ENCODE measurements at places on chromosomes 13 and 19.

- no peak for DNase-seq
These were observed 1.1 kb upstream of the ERF start for GRCh38 chr19:42255766-42256745.

GRCh38 chr19:40609561-40610395, 8.6 kb downstream of the LTBP4 start:
- peak; percentile 74 for DNase-seq

DNA sequence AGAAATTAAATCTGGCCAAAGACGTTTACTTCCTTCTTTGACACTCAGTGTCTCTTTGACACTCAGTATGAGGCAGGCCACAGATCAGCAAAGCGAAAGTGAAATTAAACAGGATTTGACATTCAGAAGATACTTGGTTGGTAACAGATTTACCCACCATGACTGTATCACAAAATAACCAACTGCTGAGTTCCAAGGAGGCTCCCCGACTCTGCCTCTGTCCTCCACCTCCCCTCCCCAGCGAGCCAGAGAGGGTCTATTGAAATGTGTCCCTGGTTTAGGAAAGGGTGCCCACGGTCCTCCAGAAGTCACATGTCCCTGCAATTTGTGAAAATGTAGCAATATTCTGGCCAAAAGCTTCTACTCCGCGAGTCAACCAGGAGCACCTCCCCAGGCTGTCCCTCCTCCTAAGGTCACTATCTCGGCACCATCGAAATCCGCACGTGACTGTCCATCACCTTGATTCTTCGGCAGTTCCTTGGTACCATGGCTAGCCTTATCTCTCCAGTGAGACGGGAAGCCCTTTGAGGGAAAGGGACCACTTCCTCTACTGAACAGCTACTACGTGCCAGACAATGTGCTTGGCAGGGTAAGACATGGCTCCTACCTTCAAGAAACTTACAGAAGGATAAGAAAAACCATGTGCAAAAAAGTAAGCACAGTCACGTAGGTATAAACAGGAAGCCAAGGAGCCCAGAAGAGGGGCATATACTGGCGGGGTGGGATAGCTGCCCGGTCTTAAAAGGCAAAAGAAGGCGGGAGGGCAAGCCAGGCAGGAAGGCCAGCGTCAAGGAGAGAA, 1.5 kb downstream of the N4BP2L1 start:
- peak; percentile 15 for DNase-seq

DNA sequence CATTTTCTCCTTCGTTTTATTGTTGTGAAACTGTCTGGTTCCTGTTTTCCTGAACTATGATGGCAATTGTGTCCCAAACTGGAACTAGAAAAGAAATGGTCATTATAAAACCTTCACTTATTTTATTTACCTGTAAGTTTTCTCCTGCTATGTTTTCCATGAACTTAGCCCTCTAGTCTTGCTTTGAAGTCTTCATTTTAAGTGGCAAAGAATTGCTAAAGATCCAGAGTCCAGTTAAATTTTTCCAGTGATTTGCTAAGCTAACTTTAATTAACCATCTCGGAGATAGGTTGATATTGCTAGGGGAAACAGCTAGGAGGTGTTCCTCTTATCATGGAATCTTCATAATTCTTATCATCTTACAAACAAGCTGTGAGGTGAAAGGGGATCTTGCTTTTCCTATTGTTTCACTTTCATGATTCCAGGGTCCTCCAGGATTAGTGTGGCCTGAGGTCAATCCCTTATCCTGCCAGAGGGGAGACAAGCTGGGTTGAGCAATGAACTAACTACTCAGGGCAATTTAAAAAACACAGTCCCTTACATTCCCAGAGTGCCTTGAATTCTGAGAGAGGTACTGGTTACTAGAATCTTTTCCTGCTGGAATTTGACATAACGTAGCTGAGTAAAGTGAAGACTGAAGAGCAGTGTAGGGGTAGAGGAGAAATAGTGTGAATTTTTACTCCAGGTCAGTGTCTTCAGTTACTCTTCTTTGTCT, 112.5 kb downstream of the ESD start:
- DNase-seq = no peak

DNA sequence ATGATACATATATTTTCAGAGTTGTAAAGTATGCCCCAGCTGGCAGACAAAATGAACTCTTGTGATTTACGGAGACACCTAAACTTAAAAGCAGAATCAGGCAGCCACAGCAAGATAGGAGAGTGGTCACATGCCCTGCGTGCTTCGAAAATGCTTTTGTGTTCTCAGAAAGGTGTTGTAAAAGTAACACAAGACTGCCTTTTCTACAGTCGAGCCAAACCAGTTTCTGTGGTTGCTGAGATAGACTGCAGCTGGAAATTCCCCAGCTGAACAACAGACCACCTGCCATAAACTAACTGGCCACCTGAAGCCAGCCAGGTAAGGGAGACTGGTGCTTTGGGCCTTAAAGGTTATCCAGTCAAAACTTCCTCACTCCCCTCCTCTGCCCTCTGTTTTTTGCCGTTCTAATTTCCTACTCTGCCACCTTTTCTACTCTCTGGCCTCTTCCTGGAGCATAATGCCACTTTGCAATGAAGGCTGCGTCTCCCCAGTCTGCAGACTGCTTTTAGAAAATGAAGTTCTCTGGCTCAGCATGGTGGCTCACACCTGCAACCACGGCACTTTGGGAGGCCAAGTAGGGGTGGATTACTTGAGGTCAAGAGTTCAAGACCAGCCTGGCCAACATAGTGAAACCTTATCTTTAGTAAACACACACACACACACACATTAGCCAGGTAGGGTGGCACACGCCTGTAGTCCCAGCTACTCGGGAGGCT, 381.2 kb upstream of the SLITRK1 start:
- DNase-seq = no peak

DNA sequence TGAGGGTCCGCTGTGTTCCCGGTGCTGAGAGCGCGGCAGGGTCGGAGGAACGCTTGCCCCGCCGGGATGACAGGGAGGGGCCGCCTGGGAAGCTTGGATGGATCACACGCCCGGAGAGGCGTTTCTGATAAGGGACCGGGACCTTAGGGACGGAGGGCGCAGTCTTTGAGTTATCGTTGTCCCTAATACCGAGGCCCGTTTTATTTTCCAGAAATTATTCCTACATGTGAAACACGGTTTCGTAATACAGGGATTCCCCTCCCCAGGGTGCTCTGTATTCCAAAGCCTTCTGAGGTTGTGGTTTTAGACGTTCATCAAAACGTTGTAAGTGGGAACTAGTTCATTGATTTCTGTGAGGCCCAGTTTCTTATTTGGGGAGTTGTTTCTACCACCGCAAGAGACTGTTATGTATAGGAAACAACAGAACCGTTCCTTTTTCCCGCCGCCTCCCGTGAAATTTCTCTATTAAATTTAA, 752 bp downstream of the PDCD5 start:
- DNase-seq = no peak

DNA sequence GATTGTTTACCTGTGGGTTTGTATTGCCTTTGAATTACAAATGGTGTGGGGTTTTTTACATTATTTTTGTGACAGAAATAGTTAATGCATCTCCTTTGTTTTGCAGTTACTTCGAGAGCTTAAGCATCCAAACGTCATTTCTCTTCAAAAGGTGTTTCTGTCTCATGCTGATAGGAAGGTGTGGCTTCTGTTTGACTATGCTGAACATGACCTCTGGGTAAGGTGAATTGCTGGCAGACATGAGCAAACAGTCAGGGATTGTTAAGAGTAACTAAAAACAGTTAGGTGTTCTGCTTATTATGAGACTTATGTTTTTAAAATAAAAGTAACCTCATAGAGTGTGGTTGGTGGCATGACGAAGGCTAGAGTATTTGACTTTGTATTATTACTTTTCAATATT, 95.0 kb downstream of the CDK8 start:
- DNase-seq = no peak

DNA sequence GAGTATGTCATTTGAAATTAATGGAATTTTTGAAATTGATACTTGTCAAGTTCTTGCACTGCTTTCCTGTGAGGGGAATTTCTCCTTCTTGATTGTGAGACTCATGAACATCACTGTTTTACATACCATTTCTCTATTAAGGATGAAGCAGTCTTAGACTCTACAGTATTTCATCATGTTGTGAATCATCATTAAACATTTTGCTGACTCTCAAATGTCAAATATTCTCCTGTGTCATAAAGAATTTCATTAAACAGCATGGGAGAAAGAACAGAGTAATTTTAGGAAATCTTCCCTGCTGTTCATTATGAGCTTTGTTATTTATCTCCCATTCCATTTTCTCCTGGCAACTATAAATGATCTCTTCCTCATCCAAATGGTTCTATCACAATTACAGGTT, 729.0 kb downstream of the PCDH9 start:
- no peak for DNase-seq
